NCI-H1105 (cell line): ENCODE measurements at places on chromosomes 5 and 9.

- no peak for DNase-seq
Measured at GRCh38 chr9:107239474-107239873, 43.6 kb upstream of the RAD23B start.

- DNase-seq = no peak
Measured at GRCh38 chr5:54175-54730, 37.7 kb upstream of the PLEKHG4B start.

DNA sequence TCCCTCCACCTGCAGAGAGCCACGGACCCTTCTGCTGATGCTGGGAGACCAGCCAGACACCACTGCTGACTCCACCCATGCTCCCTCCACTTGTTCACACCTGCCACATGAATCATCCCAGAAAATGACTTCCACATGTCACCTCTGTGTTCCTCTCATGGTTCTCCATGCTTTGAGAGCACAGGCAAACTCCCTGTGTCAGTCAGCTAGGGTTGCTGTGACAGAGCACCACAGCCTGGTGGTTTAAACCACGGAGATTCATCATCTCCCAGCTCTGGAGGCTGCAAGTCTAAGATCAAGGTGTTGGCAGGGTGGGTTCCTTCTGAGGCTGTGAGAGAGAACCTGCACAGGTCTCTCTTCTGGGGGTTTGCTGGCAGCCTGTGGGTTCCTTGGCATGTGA, 381.4 kb downstream of the GADD45G start:
- no peak for DNase-seq

DNA sequence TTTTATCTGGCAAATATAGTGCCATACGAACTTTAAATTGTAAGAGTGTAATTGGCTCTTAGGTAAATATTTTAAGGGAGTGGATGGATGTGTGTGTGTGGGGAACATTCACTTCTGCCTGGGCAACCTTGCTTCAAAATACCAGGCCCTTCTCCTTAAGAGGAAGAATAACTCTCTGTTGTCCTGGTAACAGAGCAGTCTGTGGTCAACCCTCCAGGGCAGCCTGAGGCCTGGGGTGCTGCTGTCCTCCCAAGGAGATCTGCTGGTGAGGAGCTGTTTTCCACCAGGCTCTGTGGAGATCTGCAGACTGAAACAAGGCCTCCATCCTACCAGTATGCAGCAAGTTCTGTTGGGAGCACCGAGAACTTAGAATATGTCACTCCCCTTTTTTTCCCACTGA, 325.2 kb downstream of the PSAT1 start:
- DNase-seq = no peak

GRCh38 chr5:131991593-131992324, 19.7 kb downstream of the ACSL6 start:
- no peak for DNase-seq

GRCh38 chr5:37247496-37247895, 1.7 kb downstream of the CPLANE1 start:
- DNase-seq = no peak

- no peak for DNase-seq
Measured at GRCh38 chr9:4591123-4591500, 71.0 kb upstream of the PLPP6 start.

DNA sequence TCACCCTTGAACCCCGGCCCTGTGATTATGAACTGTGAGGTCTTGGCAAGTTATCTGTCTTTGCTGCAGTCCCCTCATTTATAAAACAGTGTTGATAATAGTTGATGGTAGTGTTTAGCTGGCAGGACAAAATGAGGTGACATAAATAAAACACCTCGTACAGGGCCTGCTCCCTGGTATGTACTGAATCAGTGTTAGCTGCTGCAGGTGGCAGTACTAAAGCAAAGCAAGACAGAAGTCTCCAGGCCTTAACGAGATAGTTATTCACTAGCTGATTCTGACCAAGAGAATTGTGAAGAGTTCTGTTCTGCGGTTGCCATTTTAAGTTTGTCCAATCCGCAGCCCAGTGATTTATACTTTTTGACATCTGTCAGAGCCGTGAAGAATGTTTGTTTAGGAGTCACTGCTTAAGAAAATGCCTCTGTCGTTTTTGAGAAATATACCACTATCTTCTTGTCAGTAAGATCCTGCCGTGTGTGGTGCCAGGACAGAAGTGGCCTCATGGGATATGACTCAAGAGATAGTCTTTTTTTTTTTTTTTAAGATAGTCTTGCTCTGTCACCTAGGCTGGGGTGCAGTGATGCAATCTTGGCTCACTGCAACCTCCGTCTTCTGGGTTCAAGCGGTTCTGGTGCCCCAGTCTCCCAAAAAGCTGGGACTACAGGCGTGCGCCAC, 75.9 kb downstream of the KDM4C start:
- no peak for DNase-seq

DNA sequence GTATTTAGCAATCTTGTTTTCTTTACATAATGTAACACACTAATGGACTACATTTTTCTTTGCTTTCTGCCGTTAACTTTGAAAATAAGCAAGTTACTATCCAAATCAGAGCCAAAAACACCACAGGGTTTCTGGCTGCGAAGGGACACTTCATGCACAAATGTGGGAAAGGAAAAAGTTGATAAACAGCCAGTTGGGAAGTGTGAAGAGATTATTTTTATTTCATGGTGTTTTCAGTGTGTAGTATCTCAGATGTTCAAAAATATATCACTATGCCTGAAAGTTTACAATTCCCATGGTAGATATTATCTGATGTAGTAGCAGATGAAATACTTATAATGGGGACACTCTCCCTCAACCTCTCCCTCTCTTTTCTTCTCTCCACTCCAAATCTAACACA, 135.3 kb downstream of the CETN3 start:
- DNase-seq = no peak

GRCh38 chr9:36762958-36763357, 190.3 kb downstream of the MELK start:
- no peak for DNase-seq

DNA sequence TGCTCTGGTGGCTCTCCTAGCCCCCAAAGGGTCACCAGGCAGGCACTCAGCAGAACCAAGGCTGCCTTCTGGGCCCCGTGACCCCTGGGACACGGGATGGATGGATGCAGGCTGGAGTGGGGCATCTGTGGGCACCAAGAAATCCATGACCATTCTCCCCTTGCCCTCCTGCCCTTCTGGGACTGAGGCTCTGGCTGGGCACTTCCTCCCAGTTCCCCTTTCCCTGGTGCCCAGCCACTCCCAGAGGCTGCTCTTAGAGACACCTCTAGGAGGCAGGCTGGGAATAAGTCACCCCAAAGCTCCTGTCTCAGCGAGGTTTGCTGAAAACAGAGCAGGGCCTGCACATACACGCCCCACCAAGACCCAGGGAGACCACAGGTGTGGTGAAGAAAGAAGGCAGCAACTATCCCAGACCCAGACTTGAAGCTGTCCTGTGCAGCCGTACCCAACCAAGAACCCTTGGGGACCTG, 943 bp downstream of the STING1 start:
- no peak for DNase-seq

GRCh38 chr5:139383275-139383992, at the start of gene SLC23A1:
Gene SLC23A1, minus strand, starts transcription at chr5:139383297. Its CDS starts 44 bp downstream, at chr5:139383253.
- no peak for DNase-seq

DNA sequence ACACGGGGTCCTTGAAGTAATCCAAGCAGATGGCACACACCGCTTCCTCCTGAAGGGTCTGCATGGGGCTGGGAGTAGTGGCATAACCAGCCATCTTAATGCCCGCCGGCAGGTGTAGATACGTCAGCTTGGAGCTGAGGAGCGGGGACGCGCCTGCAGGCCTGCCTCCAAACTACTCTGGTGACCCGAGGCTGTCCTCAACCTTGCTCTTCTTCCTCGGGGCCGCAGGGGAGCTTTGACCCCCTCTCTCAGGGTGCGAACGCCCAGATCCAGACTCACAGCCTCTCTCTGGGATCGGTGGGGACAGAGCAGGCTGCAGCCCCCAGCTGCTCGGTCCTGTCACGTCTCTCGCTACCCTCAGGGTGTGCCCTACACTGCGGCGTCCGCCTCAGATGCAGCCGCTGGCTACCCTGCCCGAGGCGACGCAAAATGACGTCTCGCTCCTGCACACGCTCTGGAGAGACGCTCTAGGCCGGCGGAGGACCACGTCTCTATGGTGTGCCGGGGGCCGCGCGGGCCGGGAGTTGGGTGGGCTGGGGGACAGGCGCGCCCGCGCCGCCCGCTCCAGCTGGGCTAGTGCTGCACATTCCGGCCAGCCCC, at the start of gene TRIM52:
Gene TRIM52, minus strand, starts transcription at position 424 of the 600 bp plus-strand sequence. Its CDS starts 330 bp downstream, at position 94.
- no peak for DNase-seq

DNA sequence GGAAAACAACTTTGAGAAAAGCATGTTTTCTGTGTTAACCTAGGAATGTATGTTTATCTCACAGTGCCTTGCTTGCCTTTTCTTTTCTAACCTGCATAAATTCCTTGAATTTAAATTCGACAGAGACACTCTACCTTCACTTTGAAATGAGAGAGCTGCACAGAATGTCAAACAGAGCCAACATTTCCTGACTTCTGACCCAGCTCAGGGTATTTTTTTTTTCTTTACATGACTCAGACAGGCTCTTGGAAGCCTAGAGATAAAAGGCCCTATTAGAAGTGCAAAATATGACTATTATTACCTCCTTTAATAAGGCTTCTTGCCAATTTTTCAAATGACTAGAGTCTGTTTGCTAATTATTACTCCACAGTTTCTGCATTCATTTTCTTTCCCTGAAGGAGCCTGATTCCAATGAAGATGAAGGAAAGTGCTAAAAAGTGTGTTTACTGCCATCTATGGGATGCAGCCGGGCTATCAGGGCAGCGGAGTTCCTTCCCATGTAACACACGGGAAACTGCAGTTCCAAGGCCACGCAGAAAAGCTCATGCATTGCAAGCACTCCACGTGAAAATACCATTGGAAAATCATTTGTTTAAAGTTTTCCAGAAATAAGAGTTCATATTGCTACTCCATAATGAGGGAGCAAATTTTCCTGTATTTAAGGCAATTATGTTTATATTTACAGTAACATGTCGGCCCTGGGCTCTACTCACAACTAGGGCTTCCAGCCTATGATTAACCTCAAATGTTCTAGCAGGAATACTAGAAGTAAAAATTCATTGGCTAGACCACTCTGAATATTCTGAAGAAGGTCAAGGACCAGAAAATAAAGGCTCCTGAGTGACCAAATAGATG, 485.6 kb downstream of the ZSWIM6 start:
- no peak for DNase-seq

GRCh38 chr5:142287096-142287972, 37.5 kb downstream of the SPRY4 start:
- no peak for DNase-seq

GRCh38 chr9:122144836-122145591, 14.6 kb downstream of the NDUFA8 start:
- no peak for DNase-seq

DNA sequence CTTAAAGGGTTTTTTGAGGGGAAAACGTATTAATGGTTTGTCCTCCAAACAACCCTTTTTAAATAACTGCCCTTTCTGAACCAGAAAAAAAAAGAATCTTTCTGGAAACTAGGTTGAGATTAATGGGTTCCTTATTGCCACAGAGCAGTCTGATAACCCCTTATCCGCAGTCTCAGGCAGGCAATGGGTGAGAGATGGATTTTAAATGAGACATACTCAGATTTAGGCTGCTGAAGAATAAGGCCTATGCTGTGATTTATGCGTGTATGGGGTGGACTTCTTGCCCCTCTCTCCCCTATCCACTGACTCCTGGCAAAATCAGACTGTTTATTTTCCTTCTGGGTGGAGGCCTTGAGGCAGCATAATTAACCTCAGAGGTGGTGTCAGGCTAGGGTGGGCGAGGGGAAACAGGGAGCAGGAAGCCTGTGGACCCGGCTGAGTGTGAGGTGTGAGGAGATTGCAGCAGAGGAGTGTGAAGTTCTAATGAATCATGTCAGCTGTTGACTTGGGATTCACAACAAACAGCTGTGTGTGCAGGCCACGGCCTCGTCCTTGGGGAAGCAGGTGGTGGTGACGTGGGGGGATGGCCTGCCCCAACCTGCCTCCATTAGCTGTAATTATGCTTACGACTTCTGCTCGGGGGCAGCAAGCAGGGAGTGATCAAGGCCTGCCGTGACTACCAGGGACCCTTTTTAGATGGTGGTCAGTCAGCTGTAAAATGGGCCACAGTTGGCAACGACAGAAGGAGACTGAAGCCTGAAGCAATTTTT, 196.4 kb downstream of the SEMA6A start:
- peak; percentile 80 for DNase-seq
